ENCODE measurements at places on chromosomes 2 and 18. TPM values are rescaled to one million over a fixed set of nuclear protein-coding genes. Genes with fewer than 3 reads are reported as not detected.

The COL4A4 gene
- not detected for total RNA-seq

DNA sequence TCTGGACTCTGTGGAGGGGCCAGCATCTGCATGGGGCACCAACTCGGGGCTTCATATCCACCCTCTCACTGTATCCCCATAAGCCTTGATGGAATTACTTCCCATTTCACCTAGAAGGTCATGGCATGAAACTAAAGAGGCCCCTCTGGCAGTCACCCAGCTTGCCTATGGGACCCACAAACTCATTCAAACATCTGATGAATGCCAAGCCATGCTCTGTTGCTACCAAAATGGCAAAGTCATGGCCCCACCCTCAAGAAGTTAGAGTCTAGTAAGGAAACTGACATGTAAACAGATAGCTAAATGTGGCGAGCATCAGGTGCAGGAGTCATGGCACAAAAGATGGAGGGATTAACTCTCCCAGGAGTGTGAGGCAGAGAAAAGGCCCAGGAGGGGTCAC, 14.5 kb downstream of the CYB5A start:
- no peak for DNase-seq

GRCh38 chr18:3447895-3448837, 1.8 kb upstream of the TGIF1 start:
- peak; percentile 83 for DNase-seq

DNA sequence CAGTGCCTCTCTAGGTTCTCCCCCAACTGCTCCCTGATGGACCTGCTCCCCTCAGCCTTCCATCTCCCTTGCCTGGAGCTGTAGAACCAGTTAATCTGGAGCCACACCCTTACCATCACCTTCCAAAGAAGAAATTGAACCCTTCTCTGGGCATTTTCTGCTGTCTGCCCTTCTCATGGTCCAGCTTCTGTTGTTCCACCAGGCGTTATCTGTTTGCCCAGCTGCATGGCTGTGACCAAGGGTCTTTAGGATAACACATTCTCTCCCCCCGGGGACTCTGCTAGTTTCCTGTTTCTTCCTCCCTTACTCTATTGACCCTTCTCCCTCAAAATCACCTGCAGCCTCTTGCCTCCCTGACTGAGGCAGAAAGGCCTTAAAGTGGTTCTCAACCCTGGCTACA, 3.2 kb upstream of the ANKRD53 start:
- DNase-seq: no peak

All from CD8-positive, alpha-beta T cell (primary cell).